Nucleus accumbens (tissue), 56 donors: ENCODE measurements at places on chromosomes 3 and 15.

- no peak for DNase-seq
Observed at GRCh38 chr3:138799822-138800221, 34.9 kb downstream of the PIK3CB start.

DNA sequence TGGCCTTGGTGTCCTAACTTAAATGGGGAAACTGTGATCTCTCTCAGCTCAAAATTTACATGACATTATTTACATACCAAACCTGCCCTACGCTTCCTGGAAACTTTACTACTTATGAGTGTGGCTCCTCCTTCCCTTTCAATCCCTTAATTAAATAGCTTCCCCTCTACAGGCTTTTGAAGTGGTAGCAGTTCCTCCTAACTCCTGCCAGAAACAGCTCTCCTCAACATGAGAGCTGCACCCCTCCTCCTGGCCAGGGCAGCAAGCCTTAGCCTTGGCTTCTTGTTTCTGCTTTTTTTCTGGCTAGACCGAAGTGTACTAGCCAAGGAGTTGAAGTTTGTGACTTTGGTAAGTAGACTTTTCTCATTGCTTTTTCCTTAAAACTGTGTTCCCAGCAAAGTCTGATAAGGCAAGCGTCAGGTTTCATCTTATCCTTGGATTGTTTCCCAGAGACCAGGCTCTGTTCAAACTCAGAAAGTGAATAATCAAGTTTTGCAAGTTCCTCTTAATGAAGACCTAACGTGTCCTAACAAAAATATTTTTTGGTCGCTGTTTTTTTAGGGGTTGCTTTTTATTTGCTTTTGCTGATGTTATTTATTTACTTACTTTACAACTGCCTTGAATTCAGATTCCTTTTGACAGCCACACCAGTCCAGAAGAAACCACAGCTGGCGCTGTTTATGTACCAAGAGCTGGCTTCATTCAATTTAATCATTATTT is at the start of gene ACP3:
Gene ACP3 (plus strand): TSS at position 179 of the 720 bp plus-strand sequence. CDS start 50 bp downstream, at position 229.
- no peak for DNase-seq

- DNase-seq = no peak
Observed at GRCh38 chr3:2727610-2728318, 382.4 kb downstream of the IL5RA start.

GRCh38 chr15:44801797-44802196 is 65.5 kb downstream of the TRIM69 start:
- no peak for DNase-seq

- DNase-seq = no peak
Observed at GRCh38 chr3:107242579-107242978, 134.7 kb upstream of the CCDC54 start.

- no peak for DNase-seq
Observed at GRCh38 chr3:10292505-10293419, at the start of gene GHRL. Gene GHRL, minus strand, starts transcription at chr3:10292947. Its CDS starts 2,767 bp downstream, at chr3:10290180.

DNA sequence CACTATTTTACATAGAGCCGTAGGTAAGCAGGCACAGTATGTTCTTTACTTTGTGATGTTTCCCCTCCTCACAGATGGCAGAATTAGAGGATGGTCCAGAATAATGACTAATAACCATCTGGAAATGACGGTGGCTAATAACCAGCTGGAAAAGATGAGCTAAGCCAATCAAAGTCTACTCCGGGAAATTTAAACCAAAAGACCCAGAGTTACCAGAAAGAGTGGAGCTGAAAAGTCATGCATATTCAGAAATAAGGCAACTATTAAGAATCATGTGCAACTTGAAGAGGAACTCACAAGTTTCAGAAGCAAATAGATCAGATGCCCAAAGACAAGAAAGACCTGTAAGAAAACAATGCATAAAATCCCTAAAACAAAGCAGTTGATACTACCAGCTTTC is 33.6 kb downstream of the DMXL2 start:
- no peak for DNase-seq

DNA sequence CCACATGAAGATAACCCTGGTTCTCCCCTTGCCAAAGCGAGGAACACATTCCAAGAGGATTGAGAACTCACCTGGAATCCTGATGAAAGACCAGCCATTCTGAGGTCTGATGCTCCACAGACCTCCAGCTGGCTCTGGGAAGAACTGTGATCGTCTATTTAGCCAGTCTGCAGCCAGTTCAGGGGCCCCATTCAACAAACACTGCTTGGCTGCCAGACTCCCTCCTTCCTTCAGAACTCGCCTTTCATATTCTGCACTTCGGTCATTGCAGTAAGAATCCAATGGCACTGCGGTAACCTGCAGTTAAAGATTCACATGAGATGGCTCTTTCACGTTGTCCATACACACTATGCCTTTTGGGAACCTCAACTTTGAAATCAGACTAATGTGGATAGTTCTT is 67.6 kb downstream of the CHAC1 start:
- no peak for DNase-seq

DNA sequence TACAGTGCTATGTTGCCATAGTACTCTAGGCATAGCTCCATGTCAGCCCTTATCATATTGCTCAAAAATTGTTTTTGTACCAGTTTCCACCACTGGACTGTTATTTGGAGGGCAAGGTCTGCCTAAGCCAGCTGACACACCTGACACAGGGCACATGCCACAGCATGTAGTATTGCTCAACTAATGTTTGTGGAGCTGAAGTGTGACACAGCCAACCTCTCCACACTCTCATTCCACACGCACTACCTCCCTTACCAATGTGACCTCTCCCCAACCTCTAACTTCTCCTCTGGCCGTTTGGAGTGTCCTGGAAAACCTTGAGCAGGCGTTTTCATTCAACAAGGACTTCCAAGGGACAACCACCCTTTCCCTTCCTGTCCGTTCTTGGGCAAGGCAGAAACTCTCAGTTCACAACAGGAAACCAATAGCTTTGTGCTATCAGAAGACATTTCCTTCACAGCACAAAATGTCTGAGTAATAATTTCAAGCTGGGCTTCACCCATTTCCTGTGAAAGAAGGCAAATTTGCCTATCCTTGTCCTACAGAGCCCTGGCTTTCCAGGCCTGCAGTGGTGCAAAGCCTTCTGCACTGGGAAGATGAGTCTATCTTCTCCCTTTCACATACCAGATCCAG is 38.4 kb downstream of the TLNRD1 start:
- no peak for DNase-seq

DNA sequence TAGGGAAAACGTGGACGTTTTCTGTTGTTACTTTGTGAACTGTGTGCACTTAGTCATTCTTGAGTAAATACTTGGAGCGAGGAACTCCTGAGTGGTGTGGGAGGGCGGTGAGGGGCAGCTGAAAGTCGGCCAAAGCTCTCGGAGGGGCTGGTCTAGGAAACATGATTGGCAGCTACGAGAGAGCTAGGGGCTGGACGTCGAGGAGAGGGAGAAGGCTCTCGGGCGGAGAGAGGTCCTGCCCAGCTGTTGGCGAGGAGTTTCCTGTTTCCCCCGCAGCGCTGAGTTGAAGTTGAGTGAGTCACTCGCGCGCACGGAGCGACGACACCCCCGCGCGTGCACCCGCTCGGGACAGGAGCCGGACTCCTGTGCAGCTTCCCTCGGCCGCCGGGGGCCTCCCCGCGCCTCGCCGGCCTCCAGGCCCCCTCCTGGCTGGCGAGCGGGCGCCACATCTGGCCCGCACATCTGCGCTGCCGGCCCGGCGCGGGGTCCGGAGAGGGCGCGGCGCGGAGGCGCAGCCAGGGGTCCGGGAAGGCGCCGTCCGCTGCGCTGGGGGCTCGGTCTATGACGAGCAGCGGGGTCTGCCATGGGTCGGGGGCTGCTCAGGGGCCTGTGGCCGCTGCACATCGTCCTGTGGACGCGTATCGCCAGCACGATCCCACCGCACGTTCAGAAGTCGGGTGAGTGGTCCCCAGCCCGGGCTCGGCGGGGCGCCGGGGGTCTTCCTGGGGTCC is at the start of gene TGFBR2:
Gene TGFBR2 (plus strand): TSS at position 301 of the 731 bp plus-strand sequence. CDS start 283 bp downstream, at position 584.
- DNase-seq = peak; percentile 32

DNA sequence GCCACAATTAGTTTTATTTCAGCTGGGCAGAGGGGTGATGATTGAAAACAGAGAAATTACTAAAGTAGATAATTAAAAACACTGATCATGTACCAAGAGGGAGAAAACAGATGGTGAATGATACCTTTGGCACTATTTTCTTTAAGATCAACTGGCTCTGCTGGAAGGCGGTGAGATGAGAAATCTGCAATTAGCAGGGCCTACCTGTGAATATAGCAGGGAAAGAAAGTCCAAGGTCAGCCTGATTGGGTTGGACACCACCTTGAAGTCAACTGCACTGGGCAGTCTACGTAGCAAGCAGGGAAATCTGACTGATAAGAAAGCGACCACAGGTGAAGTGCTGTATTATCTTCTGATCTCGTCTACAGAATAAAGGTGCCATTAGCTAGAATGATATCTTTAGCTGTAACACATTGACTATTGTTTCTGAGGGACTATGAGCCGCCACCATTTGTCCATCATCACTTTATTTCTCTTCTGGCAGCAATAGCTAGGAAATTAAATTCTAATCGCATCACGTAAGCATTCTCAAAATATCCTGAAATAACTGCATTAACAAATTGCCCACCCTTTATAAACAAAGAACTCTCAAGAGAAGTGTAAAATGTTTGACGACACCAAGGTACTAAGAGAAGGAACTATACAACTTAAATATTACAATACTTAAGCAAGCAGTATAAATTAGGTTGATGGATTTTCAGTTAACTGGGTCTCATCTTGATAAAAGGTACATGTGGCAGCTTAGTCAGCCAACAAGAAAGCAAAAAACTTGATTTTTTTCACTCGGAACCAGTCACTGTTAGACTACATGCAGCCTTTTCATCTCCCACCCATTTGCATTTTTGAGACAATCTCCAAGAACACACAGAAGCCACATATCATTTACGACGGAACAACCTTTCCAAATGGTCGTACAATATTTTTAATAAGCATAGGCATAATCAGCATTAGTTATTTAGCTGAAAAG is 1.3 kb downstream of the NEDD4 start:
- DNase-seq = no peak

DNA sequence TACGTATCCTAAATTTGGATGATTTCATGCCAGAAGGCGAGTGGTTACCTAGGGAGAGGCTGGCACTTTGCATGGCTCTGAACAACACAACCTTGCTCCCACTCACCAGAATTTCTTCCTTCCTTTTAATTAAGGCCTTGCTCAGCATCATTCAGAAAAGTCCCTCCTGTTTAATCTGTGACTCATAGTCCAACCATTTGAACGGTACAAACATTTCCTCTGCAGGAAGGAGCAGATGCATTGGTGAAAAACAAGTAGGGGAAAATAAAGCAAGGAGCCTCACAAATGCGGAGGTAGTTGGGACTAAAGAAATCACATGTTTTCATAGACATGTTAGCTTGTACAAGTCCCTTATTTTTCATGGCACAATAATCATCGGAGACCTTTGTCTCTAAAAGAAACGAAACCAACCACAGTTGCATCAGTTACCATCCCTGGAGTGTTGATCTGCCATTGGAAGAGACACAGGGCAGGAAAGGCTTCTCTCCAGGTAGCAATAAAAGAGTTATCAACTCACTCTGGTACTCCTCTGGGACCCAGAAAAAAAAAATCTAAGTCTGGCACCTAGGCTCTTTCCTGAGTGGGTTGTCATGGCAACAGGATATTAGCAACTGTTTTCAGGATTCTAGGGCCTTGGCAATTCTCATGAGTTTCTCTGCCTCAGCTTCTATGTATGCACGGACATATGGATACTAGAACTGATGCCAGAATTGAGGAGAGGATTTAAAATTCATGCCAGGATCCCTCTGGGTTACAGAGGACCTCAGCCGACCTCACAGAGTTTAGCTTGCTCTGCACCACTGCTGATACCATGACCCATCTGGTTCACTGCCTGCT is 255.4 kb upstream of the ARPP21 start:
- DNase-seq = no peak

DNA sequence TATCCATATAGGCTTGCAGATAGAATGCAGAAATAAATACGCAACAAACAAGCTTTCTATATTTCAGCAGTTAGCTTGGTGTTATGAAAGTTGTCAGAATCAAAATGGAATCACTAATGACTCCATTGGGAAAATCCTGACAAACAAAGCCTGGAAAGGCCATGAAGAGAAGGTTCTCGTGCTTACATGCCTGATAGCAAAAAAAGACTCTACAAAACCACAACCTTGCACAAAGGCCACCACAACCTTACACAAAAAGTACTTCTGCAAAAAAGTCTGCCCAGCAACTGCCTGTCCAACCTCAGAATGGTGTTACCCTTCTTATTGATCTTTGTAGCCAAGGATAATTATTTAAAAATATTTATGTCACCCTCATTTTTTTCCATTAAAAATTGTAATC is 14.4 kb upstream of the PLSCR1 start:
- no peak for DNase-seq

DNA sequence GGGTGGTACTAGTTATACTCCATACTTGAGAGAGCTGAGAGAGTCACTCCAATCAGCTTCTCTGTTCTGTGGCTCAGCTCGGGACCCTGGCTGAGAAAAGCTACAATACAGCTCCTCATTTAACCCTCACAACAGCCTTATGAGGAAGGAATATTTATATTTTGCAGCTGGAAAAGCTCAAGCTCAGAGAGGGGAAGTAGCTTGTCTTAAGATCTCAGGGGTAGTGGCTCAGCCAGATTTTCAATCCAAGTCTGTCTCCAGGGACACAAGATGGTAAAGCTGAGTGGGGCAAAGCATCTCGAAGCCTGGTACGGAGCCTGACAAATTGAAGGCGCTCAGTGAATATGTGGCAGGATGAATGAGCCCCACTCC is 14.8 kb downstream of the SCAMP2 start:
- no peak for DNase-seq
